Ovary (tissue), 10 donors: ENCODE measurements at places on chromosomes 3 and 15. TPM values are rescaled to one million over a fixed set of nuclear protein-coding genes. Genes with fewer than 3 reads are reported as not detected.

DNA sequence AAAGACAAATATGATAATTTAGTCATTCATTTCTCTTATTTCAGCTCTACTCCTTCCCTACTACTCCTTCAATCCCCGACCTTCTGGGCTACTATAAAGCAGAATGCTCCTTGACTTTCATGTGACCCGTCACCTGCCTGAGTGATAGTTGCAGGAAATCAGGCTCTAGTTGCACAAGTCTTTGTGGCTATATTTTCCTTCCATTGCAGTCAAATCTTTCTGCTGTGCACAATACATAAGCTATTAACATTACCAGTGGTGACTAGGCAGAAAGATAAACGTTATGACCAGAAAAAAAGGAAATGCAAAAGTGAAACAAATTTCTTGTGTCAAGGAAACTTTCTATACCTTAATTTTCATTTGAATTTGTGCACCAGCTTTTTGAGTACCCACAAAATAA is 2.3 kb downstream of the SUCNR1 start:
- H3K4me1 ChIP-seq: no peaks in the 10 kb centered on the region
- no peaks in the 10 kb centered on the region for H3K27me3 ChIP-seq
- no peak overlapping the region for H3K4me3 ChIP-seq
- H3K36me3 ChIP-seq: no peaks in the 10 kb centered on the region
- no peak overlapping the region for H3K27ac ChIP-seq
- no peak for DNase-seq

GRCh38 chr15:57609805-57610529 is 18.3 kb downstream of the MYZAP start:
- peak; percentile 68 for DNase-seq
- peaks cover 7% of the 10 kb centered on the region for H3K4me1 ChIP-seq
- H3K36me3 ChIP-seq: no peaks in the 10 kb centered on the region
- H3K27me3 ChIP-seq: no peaks in the 10 kb centered on the region
- no peak overlapping the region for H3K27ac ChIP-seq

DNA sequence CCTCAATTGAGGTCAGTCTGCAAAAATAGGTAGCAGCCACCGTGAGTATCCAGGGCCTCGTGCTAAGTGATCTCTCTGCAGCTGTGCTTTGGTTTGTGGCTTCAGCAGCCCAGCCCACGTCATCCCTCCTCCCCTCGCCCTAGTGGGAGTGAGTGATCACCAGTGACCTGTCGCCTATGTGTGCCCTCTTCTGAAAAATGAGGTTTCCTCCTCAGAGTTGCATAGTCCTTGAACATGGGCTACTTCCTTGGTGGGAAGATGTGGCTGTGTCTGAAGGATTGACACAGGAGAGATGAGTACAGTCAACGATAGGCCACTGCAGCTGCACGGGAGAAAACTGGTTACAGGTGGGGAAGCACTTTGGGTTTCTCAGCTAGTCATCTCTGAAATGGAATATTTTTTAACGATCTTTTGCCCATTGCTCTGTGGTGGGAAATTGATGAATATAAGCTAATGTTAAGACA is 144.8 kb upstream of the BHLHE40 start:
- H3K36me3 ChIP-seq: no peaks in the 10 kb centered on the region
- no peaks in the 10 kb centered on the region for H3K27me3 ChIP-seq
- peaks cover 1% of the 10 kb centered on the region for H3K4me1 ChIP-seq
- no peak overlapping the region for H3K27ac ChIP-seq
- no peak overlapping the region for H3K4me3 ChIP-seq

- no peak within 1 kb of the TSS for H3K4me3 ChIP-seq
- no peaks in the 10 kb centered on the region for H3K36me3 ChIP-seq
- no peak for DNase-seq
- H3K27me3 ChIP-seq: no peaks in the 10 kb centered on the region
- H3K27ac ChIP-seq: no peak within 1 kb of the TSS
These were observed at the start of gene GP9 for GRCh38 chr3:129060276-129061022. Gene GP9 (plus strand): TSS chr3:129060779. CDS start chr3:129061740, 961 bp downstream.

- DNase-seq: no peak
- no peak overlapping the region for H3K27ac ChIP-seq
- H3K36me3 ChIP-seq: no peaks in the 10 kb centered on the region
- no peak overlapping the region for H3K4me3 ChIP-seq
These were observed 14.7 kb downstream of the GLDN start for GRCh38 chr15:51356147-51356546.

- no peaks in the 10 kb centered on the region for H3K27me3 ChIP-seq
- H3K4me1 ChIP-seq: no peaks in the 10 kb centered on the region
- DNase-seq: no peak
- H3K27ac ChIP-seq: no peak overlapping the region
These were observed 69.1 kb downstream of the CHCHD6 start for GRCh38 chr3:126773167-126773566.

The CPLX3 gene
- total RNA-seq: not detected

The ISLR gene
- total RNA-seq: 152 TPM

The ARRDC4 gene
- 23.0 TPM for total RNA-seq
